ENCODE measurements at places on chromosomes 2 and 18.

GRCh38 chr18:24818441-24818840, 358.0 kb downstream of the HRH4 start:
- no peak for DNase-seq

GRCh38 chr2:229133155-229133772, 137.8 kb downstream of the PID1 start:
- DNase-seq: no peak

- DNase-seq: no peak
Measured at GRCh38 chr2:119196301-119197125, 27.1 kb upstream of the STEAP3 start.

GRCh38 chr2:14654835-14655282, 22.3 kb downstream of the LRATD1 start:
- no peak for DNase-seq

- no peak for DNase-seq
Measured at GRCh38 chr2:39447266-39448168, 10.4 kb upstream of the MAP4K3 start.

DNA sequence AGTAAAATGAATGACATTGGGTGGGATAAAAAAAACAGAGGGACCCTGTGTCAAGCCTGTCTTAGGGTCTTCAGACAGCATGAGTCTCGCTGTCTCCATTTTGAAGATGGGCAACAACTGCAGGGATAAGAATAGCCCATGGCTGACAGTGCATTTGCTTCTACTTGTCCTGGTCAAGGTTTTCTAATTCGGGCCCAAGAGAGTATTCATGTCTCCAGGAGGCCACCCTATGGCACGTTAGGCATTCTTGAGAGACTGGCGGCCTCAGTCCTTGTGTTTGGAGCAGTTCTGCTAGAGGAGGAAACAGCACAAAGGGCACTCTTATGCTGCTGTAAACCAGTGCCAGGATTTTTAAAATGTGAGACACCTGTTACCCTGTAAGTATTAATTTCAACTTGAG, 9.5 kb upstream of the MYL1 start:
- DNase-seq: no peak

- DNase-seq: no peak
Measured at GRCh38 chr2:121052521-121052920, 232.5 kb downstream of the TFCP2L1 start.

GRCh38 chr2:38599706-38600105, 3.0 kb downstream of the HNRNPLL start:
- DNase-seq: no peak

DNA sequence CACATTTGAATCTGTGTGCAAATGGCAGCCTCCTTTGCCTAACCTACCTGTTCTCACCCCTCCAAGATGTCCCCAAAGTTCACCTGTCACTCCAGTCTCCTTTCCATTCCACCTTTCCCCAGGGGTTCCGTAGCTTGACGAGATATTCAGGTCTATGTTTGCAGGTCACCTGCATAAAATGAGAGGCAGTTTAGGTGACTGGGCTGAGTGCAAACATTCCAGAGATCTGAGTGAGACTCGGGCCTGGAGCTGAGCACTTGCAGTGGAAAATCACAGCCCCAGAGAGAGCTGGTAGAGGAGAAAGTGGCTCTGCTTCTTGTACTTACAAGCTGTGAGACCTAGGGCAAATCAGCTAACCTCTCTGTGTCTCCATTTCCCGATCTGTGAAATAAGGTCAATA, 20.1 kb downstream of the CAPN14 start:
- no peak for DNase-seq

- no peak for DNase-seq
Measured at GRCh38 chr2:115384399-115384798, 942.0 kb downstream of the DPP10 start.

GRCh38 chr18:31652357-31652756, 32.0 kb downstream of the B4GALT6 start:
- DNase-seq: no peak

DNA sequence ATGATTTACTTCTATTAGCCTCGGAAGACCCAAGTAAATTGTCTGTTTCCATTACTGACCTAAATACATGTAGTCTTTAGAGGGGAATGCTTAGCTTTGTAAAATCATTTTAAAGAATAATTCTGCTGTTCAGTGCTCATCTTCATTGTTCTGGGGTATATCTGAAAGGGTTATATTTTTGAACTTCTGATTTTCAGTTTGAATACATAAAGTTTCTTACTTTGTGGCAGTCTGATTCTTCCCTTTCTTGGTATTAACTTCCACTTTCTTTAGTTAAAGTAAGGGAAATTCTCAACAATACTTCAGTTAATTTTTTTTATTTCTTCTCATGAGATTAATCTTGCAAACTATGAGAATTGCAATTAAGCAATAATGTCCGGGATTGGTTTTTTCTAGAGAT, 148.4 kb downstream of the DOCK10 start:
- no peak for DNase-seq

DNA sequence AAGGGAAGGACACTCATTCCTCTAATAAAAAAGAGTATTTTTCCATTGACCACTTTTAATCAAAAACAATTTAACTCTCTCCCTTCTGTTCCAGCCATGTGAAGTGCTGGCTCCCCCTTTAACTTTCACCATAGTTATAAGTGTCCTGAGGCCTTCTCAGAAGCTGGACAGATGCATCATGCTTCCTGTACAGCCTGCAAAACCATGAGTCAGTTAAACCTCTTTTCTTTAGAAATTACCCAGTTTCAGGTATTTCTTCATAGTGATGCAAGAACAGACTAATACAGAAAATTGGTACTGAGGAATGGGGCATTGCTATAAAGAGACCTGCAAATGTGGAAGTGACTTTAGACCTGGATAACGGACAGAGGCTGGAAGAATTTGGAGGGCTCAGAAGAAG, 643.6 kb upstream of the DDX18 start:
- DNase-seq: no peak

- peak; percentile 56 for DNase-seq
Measured at GRCh38 chr2:48343571-48344440, 186.1 kb upstream of the STON1 start.

All from CD4-positive, alpha-beta T cell treated with Interleukin-6 at 100 ng/mL for 8 hours (primary cell).